ENCODE measurements at places on chromosomes 2 and 18. TPM values are rescaled to one million over a fixed set of nuclear protein-coding genes. Genes with fewer than 3 reads are reported as not detected.

Gene ELP2
- 116 TPM for total RNA-seq

Gene DSG1
- not detected for total RNA-seq

Gene CCL20
- total RNA-seq, result 0.33 TPM

Gene FHL2
- total RNA-seq, result 62.6 TPM

Gene TLX2
- not detected for total RNA-seq

Data from melanocyte of skin (primary cell).